ENCODE measurements at places on chromosomes 11 and 22. TPM values are rescaled to one million over a fixed set of nuclear protein-coding genes. Genes with fewer than 3 reads are reported as not detected.

- H3K27ac ChIP-seq, result no peak overlapping the region
- peaks cover 87% of the 10 kb centered on the region for H3K27me3 ChIP-seq
- H3K4me3 ChIP-seq, result no peak overlapping the region
- peaks cover 2% of the 10 kb centered on the region for H3K36me3 ChIP-seq
- no peak for DNase-seq
Measured at GRCh38 chr11:134581966-134582769, 170.1 kb upstream of the B3GAT1 start.

DNA sequence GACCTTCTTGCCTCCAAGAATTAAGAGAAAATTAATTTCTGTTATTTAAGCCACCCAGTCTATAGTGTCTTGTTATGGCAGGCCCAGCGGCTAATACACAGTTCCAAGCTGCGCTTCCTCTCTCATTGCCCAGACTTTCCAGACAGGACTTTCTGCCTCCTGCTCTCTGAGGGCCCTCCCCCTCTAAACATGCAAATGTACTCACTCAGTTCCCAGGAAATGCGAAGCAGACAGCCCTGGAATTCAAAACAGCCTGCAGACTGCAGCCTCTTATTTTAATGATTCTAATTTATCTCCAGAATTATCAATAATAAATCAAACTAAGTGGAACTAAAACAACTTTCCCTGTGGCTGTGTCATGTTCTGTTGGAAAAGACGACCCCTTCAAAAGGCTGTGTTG, 115.5 kb upstream of the ISX start:
- H3K4me1 ChIP-seq, result no peaks in the 10 kb centered on the region
- H3K4me3 ChIP-seq, result no peak overlapping the region
- H3K36me3 ChIP-seq, result no peaks in the 10 kb centered on the region
- H3K27ac ChIP-seq, result no peak overlapping the region
- DNase-seq, result no peak
- H3K27me3 ChIP-seq, result peaks cover 13% of the 10 kb centered on the region

GRCh38 chr11:120517801-120518291, 6.3 kb downstream of the GRIK4 start:
- H3K4me1 ChIP-seq, result peaks cover 7% of the 10 kb centered on the region
- no peak for DNase-seq
- H3K27me3 ChIP-seq, result peaks cover 75% of the 10 kb centered on the region
- no peak overlapping the region for H3K27ac ChIP-seq

- H3K27me3 ChIP-seq, result no peaks in the 10 kb centered on the region
- H3K4me1 ChIP-seq, result no peaks in the 10 kb centered on the region
- H3K27ac ChIP-seq, result no peak overlapping the region
- H3K36me3 ChIP-seq, result no peaks in the 10 kb centered on the region
- no peak for DNase-seq
Measured at GRCh38 chr11:85027346-85027745, 599.8 kb downstream of the DLG2 start.

- peak overlapping the region; percentile 87 for H3K27ac ChIP-seq
- H3K4me1 ChIP-seq, result peaks cover 57% of the 10 kb centered on the region
- no peaks in the 10 kb centered on the region for H3K27me3 ChIP-seq
- H3K4me3 ChIP-seq, result peak overlapping the region; percentile 84
- DNase-seq, result no peak
Measured at GRCh38 chr11:73386016-73386415, 9.8 kb downstream of the RELT start.

DNA sequence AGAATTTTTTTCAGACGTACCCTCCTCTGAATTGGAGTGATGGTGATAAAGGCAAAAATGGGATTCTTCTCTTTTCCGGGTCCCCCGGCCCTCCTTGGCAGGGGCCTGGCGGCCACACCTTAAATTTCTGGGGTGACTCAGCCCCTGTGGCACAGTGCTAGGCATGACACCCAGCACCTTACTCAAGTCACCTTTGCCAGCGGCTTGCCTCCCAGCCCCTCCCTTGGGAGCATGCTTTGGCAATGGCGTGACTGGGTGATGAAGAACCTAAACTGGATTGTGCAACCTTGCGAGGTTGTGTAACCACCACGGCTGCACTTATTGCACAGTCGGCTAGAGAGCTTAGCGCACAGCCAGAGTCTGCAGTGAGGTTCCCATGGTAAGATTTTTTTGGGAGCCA, 16.2 kb upstream of the LDLRAD3 start:
- no peak for DNase-seq
- no peaks in the 10 kb centered on the region for H3K4me1 ChIP-seq
- no peak overlapping the region for H3K4me3 ChIP-seq
- H3K36me3 ChIP-seq, result no peaks in the 10 kb centered on the region
- H3K27ac ChIP-seq, result no peak overlapping the region

DNA sequence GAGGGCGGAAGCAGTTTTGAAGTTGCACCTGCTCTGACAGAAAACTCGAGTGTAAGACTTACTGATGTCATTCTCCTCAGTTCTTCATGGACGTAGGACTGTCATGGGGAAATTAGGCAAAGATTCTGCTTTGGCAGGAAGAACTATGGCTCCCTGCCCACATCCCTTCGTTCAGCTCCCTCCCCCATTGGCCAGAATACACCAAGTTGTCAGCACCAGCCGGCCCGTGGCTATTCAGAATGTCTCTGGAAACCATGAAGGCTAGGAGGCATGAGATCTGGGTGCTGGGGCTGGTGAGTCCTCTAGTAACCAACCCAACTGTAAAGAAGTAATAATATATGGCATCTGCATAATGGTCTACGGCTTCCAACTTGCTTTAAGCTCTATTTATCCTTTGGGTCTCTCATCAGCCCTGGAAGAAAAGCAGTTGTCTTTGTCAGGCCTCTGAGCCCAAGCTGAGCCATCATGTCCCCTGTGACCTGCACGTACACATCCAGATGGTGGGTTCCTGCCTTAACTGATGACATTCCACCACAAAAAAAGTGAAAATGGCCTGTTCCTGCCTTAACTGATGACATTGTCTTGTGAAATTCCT, 74.1 kb downstream of the PIWIL4 start:
- H3K27ac ChIP-seq, result no peak overlapping the region
- peaks cover 6% of the 10 kb centered on the region for H3K4me1 ChIP-seq
- no peaks in the 10 kb centered on the region for H3K27me3 ChIP-seq
- H3K4me3 ChIP-seq, result no peak overlapping the region

DNA sequence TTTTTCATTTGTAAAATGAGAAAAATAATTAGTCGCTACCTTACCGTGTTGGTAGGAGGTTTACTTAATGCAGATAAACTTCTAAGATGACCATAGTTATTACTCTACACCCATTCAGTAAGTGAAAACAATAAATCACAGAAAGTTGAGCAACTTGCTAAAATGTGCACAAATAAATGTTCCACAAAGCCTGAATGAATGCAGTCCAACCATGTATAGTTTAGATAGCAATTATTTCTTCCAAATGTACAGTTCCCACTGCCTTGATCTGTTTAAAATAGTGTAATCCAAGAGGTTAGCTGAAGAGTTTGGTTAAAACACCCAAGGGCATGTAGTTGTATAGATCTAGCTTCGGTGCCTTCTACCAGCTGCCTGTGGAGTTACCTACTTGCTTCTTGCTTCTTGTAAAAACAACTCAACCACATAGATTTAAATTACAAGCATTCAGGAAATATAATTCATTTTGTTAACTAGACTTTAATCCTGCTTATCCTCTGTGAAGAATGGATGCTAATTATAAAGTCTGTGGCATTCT, 106.3 kb upstream of the CARD18 start:
- H3K27ac ChIP-seq, result no peak overlapping the region
- H3K4me1 ChIP-seq, result no peaks in the 10 kb centered on the region
- DNase-seq, result no peak
- no peaks in the 10 kb centered on the region for H3K27me3 ChIP-seq

- H3K4me1 ChIP-seq, result peaks cover 5% of the 10 kb centered on the region
- no peaks in the 10 kb centered on the region for H3K36me3 ChIP-seq
- DNase-seq, result peak; percentile 22
- H3K27me3 ChIP-seq, result no peaks in the 10 kb centered on the region
- no peak overlapping the region for H3K27ac ChIP-seq
Measured at GRCh38 chr11:27485930-27486773, 13.6 kb upstream of the LGR4 start.

DNA sequence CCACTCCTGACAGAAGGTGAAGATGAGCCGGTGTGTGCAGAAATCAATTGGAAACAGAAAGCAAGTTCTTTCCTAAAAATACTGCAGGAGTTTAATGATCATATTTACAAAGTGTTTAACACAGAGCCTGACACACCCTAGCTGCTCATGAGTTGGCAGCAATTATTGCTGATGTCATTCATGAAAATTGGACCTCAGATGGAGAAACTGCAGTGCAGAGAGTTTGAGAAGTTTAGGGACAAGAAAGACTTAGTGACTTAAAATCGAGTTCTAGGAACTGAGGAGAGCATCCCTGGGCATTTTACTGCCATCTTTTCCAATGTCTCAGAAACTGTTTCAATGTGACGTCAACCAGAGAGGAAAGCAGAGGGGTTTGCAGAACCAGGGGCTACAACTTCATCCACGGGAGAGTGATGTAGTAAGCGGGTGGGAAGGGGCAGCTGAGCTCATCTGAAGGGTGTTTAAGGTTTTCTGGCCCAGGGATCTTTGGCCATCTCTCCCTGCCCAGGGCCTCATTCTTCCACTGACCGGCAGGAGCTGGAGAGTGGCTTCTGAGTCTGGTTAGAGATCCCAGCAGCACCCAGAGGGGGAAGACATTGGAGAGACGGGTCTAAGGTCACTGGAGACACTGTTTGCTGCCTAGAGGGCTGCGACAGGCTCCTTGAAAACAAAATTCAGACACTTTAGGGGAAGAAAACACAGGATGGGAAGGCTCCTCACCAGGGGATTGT, 21.1 kb upstream of the IGLL5 start:
- H3K27ac ChIP-seq, result peak overlapping the region; percentile 55
- no peaks in the 10 kb centered on the region for H3K27me3 ChIP-seq
- peaks cover 26% of the 10 kb centered on the region for H3K4me1 ChIP-seq
- DNase-seq, result no peak
- no peaks in the 10 kb centered on the region for H3K36me3 ChIP-seq

CD3E gene
- 544 TPM for total RNA-seq

KCNC1 gene
- not detected for total RNA-seq

EP300 gene
- total RNA-seq, result 168 TPM

OR2D2 gene
- total RNA-seq, result not detected

Measured in T-helper 17 cell (primary cell).